Ammon's horn (tissue), 1 donor: ENCODE measurements at places on chromosomes 5 and 9.
A peak's percentile ranks its signal among the peaks of the same experiment; 100 is the strongest.

GRCh38 chr9:34010979-34011378, 37.7 kb downstream of the UBAP2 start:
- no peak for DNase-seq

GRCh38 chr5:133510634-133511262, 101.6 kb downstream of the FSTL4 start:
- no peak for DNase-seq

GRCh38 chr5:116613445-116613844, 38.8 kb upstream of the SEMA6A start:
- DNase-seq: no peak

GRCh38 chr5:17206021-17206420, 11.4 kb upstream of the BASP1 start:
- DNase-seq: no peak

GRCh38 chr5:101024299-101024698, 121.2 kb upstream of the ST8SIA4 start:
- DNase-seq: no peak

DNA sequence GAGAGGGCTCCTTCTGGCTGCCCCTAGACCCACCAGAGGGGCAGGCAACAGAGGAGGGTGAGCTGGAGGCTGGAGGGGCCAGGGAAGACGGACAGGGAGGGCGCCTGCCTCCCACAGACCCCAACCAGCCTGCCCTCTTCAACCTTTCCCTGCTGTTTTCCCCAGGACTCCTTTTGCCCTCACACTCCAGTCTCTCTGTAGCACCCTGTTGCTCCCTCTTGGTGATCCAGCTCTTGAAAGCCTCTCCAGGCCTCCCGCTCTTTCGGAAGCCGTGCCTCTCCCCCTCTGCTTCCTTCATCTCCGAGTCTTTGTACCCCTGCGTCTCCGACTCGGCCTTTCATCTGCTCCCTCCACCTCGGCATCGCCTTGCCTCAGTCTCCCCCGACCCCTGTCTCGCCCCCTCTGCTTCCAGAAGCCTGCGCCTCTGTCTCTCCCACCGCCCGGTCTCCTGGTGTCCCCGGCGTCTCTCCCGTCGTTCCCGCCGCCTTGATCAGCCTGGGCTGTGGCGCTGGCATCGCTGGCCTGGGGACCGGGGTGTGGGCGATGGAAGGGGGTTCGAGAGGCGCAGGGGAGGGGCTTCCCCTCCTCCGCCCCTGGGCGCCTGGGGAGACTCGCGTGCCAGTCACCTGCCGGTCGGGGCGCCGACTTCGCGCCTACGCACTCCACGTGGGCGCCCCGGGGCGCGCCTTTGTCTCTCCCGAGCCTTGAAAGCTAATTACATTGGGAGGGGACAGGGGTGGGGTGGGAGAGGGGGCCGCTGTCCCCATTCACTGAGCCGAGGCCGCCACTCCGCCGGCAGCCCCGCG, 5.3 kb upstream of the PRDM12 start:
- DNase-seq: no peak

DNA sequence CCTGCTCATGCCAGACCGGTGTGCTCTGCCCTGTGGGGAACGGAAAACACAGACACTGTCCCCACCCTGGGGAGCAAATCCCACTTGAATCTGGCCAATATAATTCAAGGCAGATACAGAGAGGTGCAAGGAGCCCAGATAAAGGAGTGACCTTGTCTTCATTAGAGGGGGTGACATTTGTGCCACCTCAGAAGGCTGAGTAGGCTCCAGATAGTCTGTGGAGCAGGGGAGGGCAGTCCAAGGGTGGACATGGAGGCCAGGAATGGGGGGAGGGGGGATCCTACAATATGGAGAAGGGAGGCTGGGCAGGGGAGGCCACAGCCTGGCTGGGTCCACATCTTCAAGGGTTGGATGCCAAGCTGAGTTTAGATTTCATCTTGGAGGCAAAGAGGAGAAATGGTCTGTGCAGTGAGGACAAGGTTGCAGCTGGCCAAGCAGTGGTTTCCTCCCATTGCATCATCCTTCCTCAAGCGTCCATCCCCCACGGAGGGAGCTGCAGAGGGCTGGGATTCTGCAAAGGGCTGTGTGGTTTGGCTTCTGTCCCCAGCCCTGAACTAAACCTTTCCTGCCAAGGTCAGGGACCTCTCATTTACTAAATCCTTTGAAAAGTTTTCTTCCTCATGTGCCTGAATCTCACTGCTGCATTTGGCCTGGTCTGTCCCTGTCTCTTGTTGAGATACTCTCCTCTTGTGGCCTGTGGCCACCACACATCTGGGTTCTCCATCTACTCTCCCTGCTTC, 60.1 kb downstream of the GALNT12 start:
- DNase-seq: peak; percentile 71

DNA sequence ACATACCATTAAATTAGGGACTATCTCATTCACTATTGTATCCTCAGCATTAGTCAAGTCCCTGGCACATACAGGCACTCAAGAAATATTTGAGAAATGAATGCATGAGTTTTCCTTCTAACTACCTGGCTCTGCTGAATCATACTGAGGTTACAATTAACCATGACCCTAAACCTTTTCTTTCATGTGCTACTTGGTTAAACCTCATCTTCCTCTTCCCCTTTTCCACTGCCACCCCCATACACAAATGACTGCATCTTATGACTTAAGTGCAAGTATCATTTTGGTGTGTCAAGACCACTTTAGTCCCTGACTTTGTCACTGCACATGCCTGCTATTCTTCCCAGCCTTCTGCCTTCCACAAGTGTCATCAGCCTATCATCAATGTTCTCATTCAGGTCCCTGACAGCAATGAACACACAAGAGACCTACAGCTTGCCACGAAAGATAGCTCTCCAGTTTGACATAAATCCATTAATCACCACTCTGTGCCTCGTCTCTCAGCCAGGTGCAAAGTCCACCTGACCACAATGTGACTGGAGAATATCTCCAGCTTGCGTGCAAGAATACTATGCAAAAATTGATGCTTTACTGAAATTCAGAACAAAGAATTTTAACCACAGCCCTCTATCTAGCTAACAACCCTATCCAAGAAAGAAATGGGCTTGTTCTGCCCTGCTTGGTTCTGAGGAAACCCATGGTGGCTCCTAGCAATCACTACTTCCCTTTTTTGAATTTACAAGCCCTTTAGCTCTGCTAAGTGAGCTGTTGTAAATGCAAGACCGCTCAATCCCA, 74.5 kb downstream of the MAPKAP1 start:
- peak; percentile 34 for DNase-seq

GRCh38 chr9:33185858-33186257, 18.7 kb upstream of the B4GALT1 start:
- DNase-seq: no peak
